ENCODE measurements at places on chromosomes 2 and 18.

- no peak for DNase-seq
Measured at GRCh38 chr2:30968660-30969397, 161.6 kb upstream of the CAPN13 start.

GRCh38 chr2:151157000-151157735 lies 104.5 kb downstream of the RBM43 start:
- DNase-seq = peak; percentile 16

- no peak for DNase-seq
Measured at GRCh38 chr18:10514082-10514481, 11.7 kb upstream of the NAPG start.

DNA sequence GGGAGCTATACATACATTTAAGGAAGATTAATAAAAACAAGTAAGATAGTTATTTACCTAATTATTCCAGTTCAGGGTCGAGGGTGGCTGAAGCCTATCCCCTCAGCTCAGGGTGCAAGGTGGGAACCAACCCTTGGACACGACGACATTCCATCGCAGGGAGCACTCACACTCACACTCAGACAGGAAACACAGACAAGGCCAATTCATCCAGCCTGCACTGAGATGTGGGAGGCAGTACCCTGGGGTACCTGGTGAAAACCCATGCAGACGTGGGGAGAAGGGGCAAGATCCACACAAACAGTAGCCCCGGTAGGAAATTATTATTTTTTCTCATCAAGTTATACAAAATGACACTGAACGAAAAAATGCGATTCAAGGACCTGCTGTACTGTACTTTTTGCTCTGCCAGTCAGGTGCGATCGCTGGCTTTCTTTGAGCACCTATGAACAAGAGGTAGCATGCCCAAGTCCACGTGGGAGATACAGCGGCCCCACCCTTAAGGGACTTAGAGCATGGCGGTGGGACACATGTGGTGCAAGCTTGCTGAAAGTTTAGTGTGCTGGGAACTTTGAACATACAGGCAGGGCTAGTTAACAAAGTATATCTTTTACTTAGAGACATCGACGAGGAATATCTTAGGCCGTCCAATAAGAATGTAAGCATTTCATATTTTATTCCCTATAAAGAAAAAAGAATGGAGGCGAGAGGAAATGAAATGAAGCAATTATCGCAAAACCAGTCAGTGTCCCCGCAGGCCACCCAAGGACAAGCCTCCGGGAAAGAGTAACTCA lies 624 bp downstream of the METTL8 start:
- DNase-seq = peak; percentile 19

DNA sequence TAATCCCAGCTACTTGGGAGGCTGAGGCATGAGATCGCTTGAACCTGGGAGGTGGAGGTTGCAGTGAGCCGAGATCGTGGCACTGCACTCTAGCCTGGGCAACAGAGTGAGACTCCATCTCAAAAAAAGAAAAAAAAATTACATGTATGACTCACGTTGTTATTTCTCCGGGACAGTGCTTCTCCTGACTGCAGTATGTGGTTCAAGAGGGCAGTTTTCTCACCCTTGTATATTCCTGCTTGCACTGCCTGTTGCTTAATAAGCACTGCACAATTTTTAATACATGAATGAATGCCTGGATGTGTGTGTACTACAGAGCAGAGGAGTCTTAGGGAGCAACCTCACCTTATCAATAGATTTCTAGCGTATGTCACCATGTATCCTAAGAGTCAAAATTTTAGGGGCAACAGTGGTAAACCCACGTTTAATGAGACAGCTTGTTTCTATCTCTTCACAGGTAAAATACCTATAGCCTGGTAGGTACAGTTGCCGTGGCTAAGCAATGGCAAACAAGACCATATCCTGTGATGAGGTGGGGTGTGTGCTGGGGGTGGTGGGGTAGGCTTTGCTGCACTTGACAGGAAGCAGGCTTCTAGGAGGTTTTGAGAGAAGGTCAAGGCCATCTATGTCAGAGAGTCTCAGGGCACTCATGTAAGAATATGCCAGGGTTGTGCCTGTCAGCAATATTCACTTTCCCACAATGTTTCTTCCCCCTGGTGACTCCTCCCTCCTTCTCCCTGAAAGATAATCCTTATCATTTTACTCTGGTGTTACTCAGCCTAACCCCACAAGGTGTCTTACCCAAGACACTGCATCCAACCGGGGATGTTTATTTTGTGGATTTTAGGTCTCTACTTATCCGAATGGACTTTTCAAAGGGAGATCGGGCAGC lies 36.9 kb upstream of the MEX3C start:
- DNase-seq = no peak

GRCh38 chr2:238868067-238868524 lies 20.2 kb downstream of the TWIST2 start:
- no peak for DNase-seq

GRCh38 chr2:73292906-73293533 lies 328 bp downstream of the EGR4 start:
- no peak for DNase-seq

DNA sequence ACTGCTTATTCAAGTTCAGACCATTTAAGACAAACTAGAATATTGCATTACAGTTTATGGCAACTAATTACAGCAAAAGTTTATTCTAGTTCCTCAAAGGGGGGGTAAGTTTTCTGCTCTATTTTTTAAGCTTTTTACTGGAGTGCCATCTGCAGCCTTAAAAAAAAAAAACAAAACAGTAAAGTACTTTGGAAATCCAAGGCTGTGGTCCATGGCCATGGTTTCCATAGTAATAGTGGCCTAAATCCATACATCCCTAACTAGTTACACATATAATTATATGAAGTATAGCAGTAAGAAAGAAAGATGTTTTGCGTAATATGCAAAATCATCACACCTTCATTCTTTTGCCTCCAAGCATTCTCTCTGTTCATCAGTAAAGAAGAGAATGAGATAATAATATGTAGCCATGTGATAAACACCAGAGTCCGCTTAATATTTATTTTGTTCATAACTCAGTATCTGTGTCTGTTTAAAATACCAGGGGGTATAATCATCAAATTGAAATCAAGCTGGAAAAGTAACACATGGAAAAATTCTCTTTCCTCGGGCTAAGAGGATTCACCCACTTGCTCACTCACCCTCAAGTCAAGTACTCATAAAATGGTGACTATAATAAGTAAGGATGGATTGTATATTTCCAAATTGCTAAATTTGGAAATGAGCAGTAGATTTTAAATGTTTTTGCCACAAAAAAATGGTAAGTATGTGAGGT lies 301.1 kb upstream of the RND3 start:
- no peak for DNase-seq

GRCh38 chr2:100237163-100237562 lies 85.1 kb downstream of the LONRF2 start:
- no peak for DNase-seq

DNA sequence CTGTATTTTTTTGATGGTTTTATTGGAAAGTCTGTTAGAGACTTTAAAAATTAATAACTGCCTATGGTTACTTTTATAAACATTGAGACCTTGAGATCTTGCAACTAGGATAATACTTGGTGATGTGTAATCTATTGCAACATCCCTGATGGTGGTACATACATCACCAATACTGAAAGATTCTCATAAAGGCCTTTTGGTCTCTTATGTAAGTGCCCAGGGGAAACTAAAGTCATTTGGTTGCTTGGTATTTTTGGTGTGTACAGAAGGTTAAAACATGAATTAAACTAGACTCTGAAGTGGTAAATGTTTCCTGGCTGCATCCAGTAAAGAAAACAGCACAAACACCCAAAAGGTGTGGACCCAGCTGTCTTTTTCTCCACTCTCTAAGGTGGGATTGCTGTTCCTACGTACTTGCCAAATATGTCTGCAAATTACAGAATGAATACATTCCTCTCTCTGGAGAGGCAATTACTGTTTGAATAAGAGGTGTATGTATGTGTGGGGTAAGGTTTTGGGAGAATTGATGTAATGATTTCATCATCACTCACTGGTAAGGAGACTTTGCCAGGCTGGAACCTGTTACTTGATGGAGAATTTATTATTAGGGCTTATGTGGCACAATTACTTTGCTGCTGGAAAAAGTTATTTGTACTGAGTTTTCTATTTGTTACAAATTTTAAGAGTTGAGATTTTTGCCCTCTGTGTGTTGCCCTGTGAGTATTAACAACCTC lies 3.6 kb downstream of the B3GNT2 start:
- peak; percentile 29 for DNase-seq

DNA sequence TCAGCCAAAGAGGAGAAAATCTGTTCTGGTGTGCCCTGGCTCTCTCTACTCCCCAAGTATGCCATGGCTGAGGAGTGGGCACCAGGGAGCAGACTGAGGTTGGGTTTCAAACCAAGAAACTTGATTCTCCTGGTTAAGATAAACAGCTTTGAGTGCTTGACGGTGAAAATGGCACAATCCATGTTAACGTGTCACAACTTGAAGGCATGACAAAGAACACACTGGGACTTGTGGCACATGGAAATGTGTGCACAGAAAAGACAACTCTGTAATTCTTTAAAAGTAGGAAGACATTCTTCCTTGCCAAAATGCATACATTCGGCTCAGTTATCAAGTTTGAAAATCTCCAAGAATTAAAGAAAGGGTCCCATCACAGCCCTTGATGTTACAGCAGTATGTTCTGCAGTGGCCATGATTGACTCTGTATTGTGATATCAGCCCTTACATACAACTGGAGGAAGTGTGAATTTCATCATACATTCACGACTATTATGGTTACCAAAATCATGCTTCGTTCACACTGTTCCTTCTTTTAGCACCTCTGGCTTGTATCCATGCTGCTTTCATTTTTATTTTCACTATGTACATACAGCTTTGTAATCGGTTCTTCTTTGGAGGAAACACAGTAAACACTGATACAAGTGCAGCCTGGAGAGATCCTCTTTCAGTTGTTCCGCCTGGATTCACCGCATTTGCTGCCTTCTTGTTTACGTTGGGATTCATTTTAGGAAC lies 15.6 kb upstream of the ACTG2 start:
- no peak for DNase-seq

GRCh38 chr2:181165199-181165868 lies 184.9 kb downstream of the UBE2E3 start:
- no peak for DNase-seq

GRCh38 chr18:43012951-43013350 lies 102.5 kb downstream of the RIT2 start:
- no peak for DNase-seq

DNA sequence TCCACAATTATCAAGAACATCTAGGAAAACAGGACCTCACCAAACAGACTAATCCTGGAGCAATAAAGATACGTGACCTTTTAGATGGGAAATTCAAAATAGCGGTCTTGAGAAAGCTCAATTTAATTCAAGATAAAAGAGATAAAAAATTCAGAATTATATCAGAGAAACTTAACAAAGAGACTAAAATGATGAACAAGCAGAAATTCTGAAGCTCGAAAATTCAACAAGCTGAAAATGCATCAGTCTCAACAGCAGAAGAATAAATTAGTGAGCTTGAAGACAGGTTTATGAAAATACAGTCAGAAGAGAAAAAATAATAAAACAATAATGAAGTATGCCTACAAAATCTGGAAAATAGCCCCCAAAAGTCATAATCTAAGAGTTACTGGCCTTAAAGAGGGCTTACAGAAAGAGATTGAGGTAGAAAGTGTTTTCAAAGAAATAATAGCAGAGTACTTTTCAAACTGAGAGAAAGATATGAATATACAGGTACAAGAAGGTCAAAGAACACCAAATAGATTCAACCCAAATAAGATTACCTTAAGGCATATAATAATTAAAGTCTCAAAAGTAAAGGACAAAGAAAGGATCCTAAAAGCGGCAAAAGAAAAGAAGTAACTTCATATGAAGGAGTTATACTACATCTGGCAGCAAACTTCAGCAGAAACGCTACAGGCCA lies 13.2 kb downstream of the ORC4 start:
- no peak for DNase-seq

- DNase-seq = no peak
Measured at GRCh38 chr18:28236487-28236886, 59.6 kb upstream of the CDH2 start.

DNA sequence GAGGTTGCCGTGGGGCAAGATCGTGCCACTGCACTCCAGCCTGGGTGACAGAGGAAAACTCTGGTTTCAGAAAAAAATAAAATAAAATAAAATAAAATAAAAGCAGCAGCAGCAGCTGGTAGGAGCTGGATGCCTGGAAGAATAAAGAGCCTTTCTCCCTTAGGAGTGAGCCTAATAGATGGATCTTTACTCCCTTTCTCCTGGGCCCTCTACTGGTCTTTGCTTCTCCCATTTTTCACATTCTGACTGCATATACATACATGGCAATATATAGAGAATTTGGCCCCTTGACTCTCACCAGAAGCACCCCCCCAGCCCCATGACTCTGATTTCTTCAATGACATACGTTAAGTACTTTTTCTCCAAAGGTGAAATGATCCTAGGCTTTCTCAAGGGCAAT lies 9.8 kb upstream of the MALT1 start:
- peak; percentile 41 for DNase-seq

DNA sequence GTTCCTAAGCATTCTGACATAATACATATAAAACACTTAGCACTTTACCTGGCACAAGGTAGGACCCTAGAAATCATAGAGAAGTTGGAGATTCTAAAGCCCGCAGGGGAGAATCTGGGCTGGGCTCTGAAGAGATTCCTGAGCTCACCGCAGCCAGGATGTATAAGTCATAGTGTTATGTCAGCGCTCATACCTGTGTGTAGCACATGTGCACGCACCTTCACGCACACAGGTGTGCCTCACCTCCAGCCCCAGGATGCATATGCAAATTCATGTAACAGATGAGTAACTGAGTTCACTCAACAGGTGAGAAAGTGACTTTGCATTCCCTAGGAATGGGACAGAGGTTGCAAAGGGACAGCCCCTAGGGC lies 7.9 kb upstream of the SDC1 start:
- DNase-seq = no peak

GRCh38 chr2:26274058-26274613 lies 29.4 kb downstream of the HADHB start:
- DNase-seq = peak; percentile 51

DNA sequence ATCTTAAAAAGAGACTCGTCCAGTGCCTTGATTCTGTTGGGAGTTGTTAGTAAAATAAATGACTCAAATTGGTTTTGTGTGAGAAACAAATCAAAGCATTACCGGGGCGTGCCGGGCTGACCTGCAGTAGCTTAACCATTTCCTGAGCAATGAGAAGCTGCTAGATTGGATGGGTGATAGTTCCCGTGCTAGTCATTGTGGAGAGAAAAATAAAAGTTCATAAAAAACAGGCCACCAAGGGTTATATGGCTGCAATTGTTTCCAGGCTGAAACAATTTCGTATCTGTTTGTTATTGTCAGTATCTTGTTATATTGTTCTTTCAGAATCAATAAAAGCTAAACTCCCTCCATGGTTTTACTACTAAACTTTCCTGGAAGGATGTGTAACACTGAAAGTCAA lies 314.4 kb downstream of the MTX2 start:
- peak; percentile 56 for DNase-seq

DNA sequence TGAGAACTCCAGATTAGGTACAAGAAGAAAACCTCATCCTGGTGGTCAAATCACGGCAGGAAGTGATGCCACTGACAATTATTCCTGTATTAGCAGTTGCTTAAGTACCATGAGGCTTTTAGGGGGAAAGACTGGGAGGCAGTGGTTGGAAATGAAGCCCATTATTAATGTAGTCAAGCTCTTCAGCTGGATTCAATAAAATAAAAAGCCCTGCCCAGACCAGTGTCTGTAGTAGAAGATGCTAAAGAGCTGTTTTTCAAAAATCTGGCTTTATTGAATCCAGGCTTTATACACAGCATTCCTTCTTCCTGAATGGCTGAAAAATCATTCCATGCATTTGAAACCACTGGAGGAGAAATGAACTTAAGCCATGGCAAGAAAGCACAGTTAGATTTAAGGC lies 155.2 kb downstream of the BCL2 start:
- DNase-seq = peak; percentile 64
